CD4-positive, alpha-beta T cell (primary cell): ENCODE measurements at places on chromosomes 5 and 9.

GRCh38 chr5:150107909-150108447, 21.6 kb upstream of the CSF1R start:
- no peak for DNase-seq

- DNase-seq: no peak
These were observed 365.3 kb upstream of the CLINT1 start for GRCh38 chr5:158224253-158224652.

GRCh38 chr5:172886974-172887501, 53.0 kb downstream of the ERGIC1 start:
- DNase-seq: no peak

- no peak for DNase-seq
These were observed 63.6 kb downstream of the SUSD1 start for GRCh38 chr9:112111461-112111860.

DNA sequence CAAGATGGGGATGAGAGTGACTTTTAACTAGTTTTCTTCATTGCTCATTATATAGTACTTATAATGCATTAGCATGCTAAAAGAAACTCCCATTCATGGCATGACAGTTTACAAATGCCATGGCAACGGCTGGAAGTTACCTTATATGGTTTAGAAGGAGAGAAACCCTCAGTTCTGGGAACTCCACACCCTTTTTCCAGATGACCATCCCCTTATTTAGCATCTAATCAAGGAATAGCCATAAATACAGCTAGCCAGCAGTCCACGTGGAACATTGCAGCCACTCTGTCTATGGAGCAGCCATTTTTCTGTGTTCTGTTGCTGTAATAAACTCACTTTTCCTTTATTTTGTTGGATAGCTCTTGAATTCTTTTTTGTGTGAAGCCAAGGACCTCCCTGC, 1137.8 kb downstream of the CDH18 start:
- no peak for DNase-seq

DNA sequence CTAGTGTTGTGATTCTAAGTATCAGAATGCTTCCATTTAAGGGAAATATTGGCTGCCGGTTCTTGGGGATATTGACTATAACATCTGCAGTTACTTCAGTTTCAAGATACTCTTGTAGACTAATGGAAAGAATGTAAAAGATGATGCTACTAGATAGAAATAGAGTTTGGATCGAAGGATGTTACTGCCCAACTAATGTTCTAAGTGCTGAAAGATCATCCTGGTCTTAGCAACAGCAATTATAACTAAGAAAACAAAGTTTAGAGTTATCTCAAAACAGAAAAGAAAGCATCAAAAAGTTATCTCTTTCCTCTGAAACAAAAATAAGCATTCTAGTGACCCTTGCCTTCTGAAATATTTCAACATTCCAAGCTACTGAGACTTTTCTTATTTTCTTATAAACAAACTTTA, 49.9 kb downstream of the ITGA1 start:
- DNase-seq: no peak

DNA sequence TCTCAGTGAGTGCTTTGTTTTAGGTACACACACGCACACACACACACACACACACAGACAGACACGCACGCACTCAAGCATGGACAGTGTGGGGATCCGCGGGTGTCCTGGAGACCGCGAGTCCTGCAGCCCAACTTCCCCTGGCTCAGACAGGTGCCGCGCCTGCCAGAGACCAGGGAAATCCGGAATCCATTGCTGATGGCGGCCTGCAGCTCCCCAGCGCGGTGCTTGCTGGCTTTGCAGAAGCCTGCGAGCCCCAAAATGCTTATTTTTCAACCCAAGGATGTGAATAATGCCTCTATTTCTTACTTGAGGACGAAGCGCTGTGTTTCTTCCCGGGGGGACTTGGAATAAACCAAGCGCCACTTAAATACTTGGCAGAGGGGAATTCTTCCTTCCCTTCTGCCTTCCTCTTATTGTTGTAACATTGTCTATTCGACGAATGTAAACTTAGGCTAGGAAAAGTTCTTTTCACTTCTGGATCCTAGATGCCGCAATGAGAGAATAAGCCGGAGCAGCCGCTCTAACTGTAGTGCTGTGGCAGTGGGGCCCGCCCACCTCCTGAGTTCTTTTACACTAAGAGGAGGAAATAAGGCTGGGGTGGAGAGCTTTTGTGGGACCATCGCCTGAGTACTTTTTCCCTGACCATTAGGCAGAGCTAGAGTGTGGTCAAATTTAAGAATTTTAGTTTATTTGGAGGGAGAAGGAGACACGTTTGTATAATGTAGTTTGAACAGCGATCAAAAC, 802 bp downstream of the ITGA2 start:
- DNase-seq: peak; percentile 6

- DNase-seq: no peak
These were observed 218.8 kb upstream of the ADRA1B start for GRCh38 chr5:159697530-159697929.

DNA sequence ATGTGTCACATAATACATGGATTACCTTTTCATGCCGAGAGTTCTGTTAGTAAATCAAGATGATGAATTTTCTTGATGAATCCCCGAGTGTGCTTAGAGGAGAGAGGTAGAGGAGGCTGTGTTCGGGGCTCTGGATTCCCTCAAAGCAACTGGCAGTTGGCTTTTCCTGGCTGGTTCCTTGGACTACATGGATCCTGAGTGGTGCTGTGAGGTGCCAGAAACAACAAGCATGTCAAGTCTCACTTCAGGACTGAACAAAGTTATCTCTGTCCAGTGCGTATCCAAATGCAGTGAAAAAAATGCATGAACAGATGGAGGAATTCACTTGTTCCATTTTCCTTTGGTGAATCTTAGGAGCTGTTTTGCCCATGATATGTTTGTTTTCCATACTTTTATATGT, 231.7 kb downstream of the FBXL7 start:
- no peak for DNase-seq

DNA sequence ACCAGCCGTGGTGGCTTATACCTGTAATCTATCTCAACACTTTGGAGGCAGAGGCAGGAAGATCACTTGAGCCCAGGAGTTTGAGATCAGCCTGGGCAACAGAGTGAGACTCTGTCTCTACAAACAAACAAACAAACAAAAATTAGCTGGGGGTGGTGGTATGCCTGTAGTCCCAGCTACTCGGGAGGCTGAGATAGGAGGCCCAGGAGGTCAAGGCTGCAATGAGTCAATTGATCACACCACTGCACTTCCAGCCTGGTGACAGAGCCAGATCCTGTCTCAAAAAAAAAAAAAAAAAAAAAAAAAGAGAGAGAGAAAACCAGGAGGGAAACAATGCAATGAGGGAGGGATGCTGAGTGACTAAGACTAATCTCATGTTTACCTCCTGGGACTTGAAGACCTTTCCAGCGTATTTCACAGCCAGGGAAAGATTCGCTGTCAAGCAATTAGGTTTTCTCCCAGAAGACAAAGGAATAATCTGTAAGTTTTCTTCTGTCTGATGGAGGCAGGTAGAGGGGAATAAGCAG, 51.1 kb upstream of the MIER3 start:
- DNase-seq: no peak

DNA sequence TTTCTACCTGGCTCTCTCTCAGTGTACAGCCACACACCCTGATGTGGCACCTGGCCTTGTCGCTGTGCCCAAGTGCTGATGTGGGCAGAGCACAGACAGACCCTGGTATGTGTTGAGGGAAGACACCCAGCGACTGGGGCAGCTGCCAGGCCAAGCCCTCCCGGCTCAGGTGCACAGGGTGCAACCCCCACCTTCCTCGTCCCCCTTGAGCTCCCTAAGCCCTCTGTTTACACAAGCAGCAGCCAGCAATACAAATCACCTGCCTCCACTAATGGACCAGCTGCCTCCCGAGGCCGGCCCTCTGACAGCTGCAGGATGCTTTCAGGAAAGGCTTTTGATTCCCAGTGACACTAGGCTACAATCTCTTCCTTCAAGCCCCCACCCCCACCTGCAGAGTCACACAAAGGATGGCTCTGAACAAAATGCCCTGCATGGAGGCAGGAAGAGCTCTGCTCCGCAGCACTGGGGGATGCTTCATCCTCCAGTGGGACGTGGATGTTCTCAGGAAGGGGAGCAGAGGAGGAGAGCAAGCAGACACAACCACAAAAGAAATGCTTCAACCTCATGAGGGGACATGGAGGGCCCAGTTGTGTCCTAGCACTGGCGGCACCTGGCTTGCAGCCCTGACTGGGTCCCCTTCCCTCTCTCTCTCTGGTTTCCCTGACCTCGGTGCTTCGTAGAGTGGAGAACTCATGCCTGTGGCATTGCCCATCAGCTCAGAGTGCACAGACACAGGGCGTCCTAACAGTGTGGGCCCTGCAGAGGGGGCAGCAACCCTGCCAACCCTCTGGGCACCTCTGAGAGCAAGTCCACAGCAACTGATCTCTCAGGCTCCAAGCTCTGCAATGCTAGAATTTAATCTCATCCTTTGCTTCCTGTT, 140.8 kb downstream of the BARX1 start:
- no peak for DNase-seq

GRCh38 chr5:83714810-83715209, 5.8 kb downstream of the HAPLN1 start:
- no peak for DNase-seq

- DNase-seq: no peak
These were observed 102.4 kb downstream of the NFIB start for GRCh38 chr9:14211564-14211963.

- DNase-seq: no peak
These were observed 119.4 kb downstream of the TTC39B start for GRCh38 chr9:15187589-15187988.

DNA sequence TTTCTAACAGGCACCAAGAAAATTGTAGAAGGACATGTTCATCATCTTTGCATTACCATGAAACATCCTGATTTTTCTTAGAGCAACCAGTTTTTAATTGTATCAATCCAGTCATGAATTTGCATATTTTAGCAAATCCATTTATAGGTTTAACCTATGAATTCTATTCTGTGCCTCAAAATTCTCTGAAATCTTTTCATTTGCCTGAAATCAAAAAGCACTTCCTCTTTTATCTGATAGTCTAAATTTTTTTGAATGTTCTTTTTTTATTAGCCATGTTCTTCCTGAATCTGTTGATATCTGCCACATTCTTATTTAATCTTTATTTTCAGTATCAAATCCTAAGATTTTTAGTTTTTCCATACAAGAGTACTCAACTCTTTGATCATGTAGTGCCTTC, 36.9 kb upstream of the SRP19 start:
- no peak for DNase-seq

DNA sequence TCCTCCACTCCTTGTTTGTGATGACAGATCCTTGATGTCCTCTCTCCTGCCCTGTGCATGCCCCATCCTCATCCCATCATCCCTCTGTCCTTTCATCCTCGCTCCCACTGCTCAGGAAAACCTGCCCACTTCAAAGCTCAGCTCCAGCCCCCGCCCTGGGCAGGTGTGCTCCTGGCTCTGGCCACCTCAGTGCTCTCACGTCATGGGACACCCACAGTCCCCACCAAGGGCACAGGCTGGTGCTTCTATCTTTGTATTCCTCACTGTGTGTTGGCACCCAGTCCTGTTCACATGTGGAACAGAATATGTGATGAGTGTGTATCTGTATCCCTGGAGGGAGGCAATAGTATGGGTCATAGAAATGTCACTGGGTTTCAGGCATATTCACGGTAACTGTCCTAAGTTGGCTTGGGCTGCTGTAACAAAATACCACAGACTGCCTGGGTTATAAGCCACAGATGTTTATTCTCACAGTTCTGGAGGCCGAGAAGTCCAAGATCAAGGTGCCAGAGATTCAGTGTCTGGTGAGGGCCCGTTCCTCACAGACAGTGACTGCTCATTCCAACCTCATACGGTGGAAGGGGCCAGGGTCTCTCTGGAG, 13.5 kb downstream of the GFPT2 start:
- no peak for DNase-seq

- no peak for DNase-seq
These were observed 141.6 kb upstream of the SPRY4 start for GRCh38 chr5:142466195-142466971.

- no peak for DNase-seq
These were observed 15.3 kb downstream of the HSPA9 start for GRCh38 chr5:138559937-138560336.

- peak; percentile 13 for DNase-seq
These were observed 11.3 kb downstream of the MYOZ3 start for GRCh38 chr5:150672237-150672883.

GRCh38 chr9:16612627-16613026, 257.8 kb downstream of the BNC2 start:
- no peak for DNase-seq

GRCh38 chr5:111968459-111968858, 211.5 kb upstream of the NREP start:
- no peak for DNase-seq

DNA sequence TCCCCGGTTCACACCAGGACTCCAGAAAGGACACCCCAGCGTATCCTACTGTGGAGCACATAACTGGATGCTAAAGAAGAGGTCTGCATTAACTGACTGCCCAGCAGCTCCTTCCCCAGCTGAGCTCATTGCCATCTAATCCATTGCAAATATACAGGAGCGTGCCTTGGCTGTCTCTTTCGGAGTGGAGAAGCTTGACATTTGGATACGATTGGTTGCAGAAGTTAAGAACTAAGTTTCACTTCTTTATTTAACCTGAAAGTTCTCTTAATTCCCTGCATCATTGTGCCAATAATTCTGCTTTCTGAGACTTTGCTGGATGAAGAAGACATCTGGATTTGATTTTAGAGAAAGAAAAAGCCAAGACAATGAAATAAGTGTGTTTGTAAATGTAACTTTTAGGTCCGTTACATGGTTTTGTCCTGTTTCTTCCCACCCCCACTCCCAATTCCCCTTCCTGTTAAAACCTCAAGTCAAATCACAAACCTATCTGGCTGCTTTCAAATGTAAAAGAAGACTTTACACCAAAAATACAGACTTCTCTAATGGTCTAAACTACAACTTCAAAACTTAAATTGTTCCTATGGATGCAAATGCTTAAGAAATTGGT, 33.9 kb downstream of the TAS2R1 start:
- DNase-seq: no peak

DNA sequence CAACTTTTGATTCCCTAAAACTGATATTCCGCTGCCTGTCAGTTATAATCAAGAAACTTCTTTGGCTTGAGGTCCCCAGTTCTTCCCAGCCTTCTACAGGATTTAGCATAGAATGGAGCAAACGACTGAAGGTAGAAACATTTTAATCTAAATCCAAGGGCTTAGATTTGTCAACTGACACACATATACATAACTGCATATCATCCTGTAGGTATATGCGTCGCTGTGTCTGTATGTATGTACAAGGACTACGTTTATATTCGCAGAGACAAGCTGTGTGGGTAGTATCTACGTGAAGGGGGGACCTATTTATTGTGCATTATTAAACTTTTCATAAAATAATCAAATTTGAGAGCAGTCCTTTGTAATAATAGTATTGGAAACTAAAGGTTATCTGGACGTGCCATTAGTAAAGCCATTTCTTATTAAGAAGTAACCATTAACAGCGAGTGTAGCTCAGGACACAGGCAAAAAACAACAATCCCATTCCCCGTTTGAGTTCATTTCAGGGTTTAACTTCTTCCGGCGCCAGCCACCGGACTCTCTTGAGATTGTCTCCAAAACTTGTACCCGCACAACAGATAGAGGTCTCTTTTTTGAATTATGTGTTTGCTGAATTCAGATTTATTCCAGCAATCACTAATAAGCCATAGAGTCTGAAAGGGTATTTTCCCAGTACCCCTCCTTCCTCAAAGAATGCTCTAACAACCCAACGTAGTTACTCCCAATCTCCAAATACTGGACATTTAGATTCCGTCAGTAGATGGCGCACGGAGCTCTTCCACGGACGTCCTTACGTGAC, 2.1 kb upstream of the MLLT3 start:
- peak; percentile 19 for DNase-seq
